ENCODE measurements at places on chromosomes 4 and X.

- DNase-seq, result no peak
Observed at GRCh38 chrX:120739300-120739699, 109.4 kb upstream of the C1GALT1C1 start.

DNA sequence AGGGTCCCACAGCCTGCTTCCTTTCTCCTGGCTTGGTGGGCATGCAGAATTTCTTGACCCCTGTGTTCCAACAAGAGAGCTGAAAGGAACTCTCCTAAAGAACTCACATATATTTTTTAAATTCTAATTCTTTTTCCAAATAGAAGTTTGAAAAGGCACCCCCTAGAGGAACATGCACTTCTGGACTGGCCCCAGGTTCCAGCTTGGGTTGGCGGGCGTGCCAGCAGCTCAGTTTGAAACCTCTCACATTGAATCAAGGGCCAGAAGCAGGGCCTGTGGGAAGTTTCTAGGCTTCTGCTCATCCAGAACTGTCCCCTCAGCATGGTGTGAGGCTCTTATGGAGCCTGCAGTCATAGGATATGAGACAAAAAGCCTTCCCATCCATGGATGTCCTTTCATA lies 132.6 kb downstream of the ATG4A start:
- no peak for DNase-seq

DNA sequence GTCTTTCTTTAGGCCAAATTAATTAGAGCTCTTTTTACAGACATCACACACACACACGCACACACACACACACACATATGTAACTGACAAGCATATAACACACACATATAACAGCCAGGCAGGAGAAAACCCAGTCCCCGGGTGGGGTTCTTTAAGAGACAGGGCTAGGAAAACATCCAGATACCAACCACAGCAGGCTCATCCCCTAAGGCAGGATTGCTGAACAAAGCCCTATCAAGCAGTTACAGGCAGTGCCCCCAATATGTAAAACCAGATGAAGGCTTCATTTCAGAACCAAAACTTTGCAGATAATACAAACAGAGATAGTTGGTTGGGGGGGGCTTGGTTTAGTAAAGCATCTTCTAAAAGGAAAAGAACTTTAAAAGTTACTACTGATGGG lies 18.0 kb upstream of the FAM47E start:
- no peak for DNase-seq

GRCh38 chr4:26466578-26467270 lies 23.6 kb downstream of the CCKAR start:
- no peak for DNase-seq

- no peak for DNase-seq
Observed at GRCh38 chr4:60923075-60923474, 277.1 kb upstream of the ADGRL3 start.

DNA sequence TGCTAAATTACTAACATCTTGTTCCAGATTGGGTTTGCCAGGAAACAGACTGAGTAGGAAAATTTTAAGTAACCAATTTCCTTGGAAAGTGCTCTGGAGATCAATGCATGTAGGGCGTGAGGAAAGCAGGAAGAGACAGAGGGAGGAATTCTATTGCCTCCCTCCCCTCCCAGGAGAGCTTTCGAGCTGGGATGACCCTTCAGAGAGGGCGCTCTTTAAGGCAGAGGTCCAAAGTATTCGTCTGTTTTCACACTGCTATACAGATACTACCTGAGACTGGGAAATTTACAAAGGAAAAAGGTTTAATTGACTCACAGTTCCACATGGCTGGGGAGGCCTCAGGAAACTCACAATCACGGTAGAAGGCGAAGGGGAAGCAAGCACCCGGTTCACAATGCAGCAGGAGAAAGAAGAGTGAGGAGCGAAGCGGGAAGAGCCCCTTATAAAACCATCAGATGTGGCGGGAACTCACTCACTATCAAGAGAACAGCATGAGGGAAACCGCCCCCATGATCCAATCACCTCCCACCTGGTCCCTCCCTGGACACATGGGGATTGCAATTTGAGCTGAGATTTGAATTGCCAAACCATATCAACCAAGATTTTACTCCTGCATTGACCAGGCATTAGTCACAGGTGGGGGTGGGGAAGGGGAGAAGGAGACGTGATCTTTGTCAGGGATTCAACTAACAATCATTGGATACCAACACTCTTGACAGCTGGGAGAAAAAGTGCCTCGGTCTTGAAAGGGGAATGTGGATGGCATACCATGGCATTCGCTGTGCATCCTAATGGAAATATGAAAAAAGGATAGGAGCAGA lies 63.8 kb downstream of the SLITRK2 start:
- DNase-seq, result no peak

- DNase-seq, result no peak
Observed at GRCh38 chr4:137495578-137495977, 36.7 kb downstream of the PCDH18 start.

DNA sequence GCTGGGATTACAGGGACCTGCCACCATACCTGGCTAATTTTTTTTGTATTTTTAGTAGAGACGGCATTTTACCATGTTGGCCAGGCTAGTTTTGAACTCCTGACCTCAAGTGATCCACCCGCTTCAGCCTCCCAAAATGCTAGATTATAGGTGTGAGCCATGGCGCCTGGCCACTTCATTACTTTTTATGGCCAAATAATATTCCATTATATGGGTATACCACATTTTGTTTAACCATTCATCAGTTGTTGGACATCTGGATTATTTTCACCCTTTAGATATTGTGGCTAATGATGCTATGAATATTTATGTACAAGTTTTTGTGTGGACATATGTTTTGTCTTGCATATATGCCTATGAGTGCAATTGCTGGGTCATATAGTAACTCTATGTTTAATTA lies 8.6 kb upstream of the FHIP1A start:
- no peak for DNase-seq

DNA sequence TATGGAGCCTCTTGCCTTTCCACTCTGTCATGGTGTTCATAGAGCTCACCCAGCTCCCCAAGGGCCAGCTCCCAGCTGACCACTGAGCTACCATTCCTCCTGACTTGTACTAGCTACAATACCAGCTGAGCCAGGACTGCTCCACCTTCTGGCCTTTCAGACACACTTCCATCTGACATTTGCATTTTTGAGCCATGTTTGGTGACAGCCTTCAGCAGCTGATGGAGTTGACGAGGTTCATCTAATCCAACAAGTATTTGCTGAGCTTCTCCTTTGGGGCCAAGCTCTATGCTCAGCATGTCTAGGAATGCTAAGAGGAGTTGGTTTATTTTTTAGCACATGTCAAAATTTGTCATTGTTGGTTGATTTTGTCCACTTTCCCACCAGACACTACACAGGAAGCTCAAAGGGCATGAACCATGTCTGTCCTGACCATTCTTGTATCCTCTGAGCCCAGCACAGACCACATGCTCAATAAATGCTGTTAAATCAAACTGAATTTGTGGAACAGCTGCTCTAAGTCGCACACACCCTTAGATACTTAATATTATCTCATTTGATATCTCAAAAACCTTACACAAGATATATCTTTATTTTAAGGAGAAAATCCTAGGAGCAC lies 142.6 kb upstream of the PPARGC1A start:
- no peak for DNase-seq

DNA sequence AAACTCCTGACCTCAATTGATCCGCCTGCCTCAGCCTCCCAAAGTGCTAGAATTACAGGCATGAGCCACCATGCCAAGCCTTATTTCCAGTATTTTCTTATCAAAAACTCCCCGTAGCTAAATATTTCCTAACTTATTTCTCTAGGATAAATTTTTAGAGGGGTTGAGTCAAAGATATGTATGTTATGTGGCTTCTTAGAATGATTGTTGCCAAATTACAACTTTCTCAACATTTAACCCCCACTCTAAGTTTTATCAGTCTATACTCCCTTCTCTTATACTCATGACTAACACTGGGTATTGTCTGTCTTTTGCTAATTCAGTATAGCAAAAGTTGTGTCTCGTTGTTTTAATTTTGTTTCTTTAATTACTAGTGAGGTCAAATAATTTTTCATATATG lies 187.7 kb upstream of the LNX1 start:
- DNase-seq, result no peak

DNA sequence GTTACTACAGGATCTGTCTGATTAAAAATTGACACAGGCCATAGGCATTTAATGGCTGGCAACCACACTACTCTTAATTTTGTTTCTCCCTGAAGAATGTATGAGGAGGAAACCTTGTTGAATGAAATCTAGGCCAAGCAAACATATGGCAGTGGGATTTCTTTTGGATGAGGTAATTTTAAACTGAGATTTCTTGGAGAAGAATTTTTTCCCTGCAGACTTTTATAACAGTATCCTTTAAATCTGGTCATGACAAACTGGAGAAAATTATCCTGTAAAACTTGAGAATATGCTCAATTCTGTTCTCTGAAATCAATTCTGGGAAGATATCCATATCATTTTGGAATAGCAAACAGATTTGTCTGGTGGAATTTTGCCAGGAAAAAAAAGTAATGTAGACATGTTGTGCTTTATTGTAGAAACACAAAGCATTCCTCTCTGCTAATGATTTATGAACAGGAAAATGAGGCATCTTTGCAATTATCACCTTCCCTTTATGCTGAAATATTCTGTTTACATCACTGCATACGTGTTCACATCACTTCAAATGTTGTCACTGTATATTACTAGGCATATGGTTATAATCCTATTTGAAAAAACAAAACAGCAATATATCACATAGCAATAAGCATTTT lies 108.3 kb upstream of the ARSJ start:
- no peak for DNase-seq

DNA sequence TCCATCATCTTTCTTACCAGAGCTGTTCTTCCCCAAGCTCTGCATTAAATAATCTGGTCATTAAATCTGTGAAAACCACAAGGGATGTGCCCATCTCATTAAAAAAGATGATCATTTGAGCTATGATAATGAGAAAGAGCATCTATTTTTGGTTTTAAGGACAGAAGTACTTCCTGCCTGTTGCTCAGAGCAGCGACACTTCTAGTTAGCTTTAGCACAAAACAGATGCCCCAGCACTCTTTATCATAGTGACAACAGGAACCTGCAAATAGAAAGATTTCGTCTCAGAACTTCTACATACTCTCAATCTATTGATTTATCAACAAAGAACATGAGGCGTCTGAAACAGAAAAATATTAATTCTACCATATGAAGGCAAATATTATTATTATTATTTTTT lies 140.1 kb downstream of the APBB2 start:
- DNase-seq, result no peak

GRCh38 chr4:154389148-154389547 lies 102.5 kb downstream of the DCHS2 start:
- no peak for DNase-seq

- no peak for DNase-seq
Observed at GRCh38 chrX:17792826-17793225, 55.5 kb downstream of the SCML1 start.

DNA sequence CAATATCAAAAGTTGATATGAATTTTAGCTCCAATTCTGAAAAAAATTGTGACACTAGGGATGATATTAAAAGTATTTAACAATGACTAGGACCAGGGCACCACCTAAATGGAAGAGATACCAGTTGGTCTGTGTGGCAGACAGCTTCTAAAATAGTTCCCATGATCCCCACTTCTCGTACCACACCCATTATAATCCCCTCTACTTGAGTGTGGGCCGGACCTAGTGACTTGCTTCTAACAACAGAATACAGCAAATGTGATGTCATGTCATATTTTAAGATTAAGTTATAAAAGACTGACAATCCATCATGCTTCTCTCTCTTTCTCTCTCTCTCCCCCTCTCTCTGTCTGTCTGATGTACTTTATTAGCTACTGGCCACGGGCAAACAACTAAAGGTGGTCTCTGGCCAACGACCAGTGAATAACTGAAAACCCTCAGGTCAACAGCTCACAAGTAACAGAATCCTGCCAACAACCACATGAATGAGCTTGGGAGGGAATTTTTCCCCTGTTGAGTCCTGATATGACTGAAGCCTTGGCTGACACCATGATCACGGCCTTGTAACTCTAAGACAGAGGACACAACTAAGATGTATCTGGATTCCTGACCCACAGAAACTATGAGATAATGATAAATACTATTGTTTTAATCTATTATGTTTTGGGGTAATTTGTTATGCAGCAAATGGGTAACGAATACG lies 34.4 kb downstream of the FAM13A start:
- DNase-seq, result no peak

DNA sequence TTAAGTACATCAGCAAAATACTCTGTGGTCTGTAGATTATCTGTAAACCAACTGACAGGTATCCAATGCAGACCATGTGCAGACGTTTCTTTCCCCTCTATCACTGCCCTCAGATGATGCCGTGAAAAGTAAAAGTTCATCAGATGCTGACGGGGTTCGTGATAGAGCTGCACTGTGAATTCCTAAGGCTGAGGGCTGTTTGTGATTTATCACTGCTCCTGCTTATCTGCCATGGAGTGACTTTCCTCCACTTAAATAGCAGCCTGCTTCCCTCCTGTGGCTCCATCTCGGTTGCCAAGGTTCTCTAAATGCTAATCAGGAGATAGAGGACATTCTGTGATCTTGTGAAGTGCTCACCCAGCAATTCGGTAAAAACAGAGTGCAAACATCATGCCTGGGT lies 89.3 kb upstream of the SRD5A3 start:
- no peak for DNase-seq

GRCh38 chrX:121479406-121479805 lies 432.0 kb downstream of the GLUD2 start:
- no peak for DNase-seq

DNA sequence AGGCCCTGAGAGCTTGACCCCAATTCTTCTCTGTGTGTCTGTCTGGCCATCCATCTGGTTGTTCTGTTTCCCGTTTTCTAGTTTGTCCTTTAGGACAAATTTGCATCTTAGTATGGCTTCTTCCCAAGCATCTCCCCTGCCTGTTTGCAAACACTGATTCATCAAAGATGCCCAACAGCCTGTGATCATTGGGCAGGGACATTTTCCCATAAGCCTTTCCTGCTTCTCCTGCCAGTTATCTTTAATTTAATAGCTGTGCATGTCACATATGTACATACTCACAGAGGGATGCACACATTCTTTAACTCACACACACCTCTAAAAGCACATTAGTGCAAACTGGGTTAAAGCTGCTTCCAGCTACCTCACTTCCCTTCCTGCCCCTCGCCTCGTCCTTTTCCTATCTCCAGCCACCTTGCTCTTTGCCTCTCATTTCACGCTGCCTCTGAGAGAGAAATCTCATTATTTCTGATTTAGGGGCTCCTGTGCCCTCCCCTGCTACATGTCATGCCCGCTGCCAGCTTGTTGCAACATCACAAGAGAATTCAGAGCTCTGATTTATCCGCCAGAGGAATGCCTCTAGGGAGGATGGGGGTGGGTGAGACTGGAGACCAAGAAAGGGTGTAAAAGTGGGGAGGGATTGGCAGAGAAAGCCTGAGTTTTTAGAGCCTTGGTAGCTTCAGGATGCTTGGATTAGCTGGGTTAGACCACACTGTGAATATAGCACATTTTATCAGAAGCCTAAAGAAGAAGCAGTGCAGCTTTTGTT lies 100.6 kb downstream of the NHS start:
- DNase-seq, result no peak

DNA sequence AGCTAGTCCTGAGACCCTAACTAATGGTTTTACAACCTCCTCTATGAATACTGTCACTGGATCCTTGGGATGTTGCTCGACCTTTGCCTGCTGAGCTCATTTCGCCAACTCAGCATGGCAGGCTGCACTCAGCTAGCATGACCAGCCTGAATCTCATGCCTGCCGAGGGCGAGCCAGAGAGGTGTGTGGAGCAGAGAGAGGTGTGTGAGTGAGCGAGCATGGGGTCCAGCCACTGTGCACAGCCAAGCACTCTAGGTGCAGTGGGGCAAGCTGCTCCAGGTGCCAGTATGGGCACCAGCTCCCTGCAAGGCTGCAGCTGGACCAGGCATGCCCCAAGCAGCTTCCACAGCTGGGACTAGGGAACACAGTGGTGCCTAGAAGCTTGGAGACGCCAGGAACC lies 410.9 kb downstream of the PCDH10 start:
- no peak for DNase-seq

GRCh38 chrX:37752936-37753335 lies 26.9 kb upstream of the CYBB start:
- no peak for DNase-seq
